ENCODE measurements at places on chromosomes 12 and 14. TPM values are rescaled to one million over a fixed set of nuclear protein-coding genes. Genes with fewer than 3 reads are reported as not detected.

Gene MDGA2
- 0.12 TPM for total RNA-seq

Gene APOF
- total RNA-seq = not detected

Gene SSTR1
- 0.63 TPM for total RNA-seq

Gene SMAGP
- 27.2 TPM for total RNA-seq

Gene NOVA1
- total RNA-seq = 4.5 TPM

Gene DIABLO
- total RNA-seq = 83.7 TPM

Gene FAM186B
- total RNA-seq = 0.12 TPM

Gene KCNA1
- not detected for total RNA-seq

Gene DPPA3
- not detected for total RNA-seq

Gene CDH24
- 11.9 TPM for total RNA-seq

Gene CLEC9A
- not detected for total RNA-seq

Gene GRIP1
- 0.39 TPM for total RNA-seq

Gene ADCY6
- 48.5 TPM for total RNA-seq

Gene TEX52
- total RNA-seq = not detected

Gene CELA1
- total RNA-seq = not detected

Gene PARPBP
- total RNA-seq = 7.2 TPM

Gene SELPLG
- total RNA-seq = 0.58 TPM

Gene EXOC3L4
- total RNA-seq = not detected

Gene HOXC12
- not detected for total RNA-seq

Gene VRTN
- not detected for total RNA-seq

Gene TOGARAM1
- 21.7 TPM for total RNA-seq

Gene KRT82
- not detected for total RNA-seq

Gene NEUROD4
- not detected for total RNA-seq

Gene CIPC
- total RNA-seq = 19.0 TPM

Gene NABP2
- 26.7 TPM for total RNA-seq

Gene CKB
- 10.3 TPM for total RNA-seq

Gene SLC2A14
- total RNA-seq = not detected

Gene ACSS3
- total RNA-seq = 0.10 TPM

Gene VWF
- total RNA-seq = 1,804 TPM

Gene LALBA
- not detected for total RNA-seq

Gene GALNT8
- 0.35 TPM for total RNA-seq

Gene CIDEB
- total RNA-seq = 2.0 TPM
